ENCODE measurements at places on chromosomes 3 and 15.

GRCh38 chr15:44319385-44319784, 30.9 kb downstream of the GOLM2 start:
- DNase-seq: peak; percentile 12

DNA sequence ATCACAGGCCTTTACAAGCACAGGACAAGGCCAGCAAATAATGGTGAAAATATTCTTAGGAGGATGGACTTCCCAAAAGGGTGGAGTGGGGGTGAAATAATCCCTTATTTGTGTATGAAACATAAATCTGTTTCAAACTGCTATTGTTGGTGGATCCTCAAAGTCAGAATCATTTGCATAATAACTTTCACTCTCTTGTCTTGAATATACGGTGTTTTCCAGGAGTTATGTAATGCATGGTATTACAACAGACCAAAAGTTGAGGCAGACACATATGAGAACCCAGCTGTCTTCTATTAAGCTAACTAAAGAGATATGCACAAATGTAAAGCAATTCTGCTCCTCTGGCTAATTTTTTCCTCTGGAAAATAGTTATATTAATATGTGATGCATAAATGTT, 57.7 kb downstream of the PRTG start:
- DNase-seq: no peak

GRCh38 chr3:175082631-175083030, 223.5 kb downstream of the NAALADL2 start:
- DNase-seq: no peak

DNA sequence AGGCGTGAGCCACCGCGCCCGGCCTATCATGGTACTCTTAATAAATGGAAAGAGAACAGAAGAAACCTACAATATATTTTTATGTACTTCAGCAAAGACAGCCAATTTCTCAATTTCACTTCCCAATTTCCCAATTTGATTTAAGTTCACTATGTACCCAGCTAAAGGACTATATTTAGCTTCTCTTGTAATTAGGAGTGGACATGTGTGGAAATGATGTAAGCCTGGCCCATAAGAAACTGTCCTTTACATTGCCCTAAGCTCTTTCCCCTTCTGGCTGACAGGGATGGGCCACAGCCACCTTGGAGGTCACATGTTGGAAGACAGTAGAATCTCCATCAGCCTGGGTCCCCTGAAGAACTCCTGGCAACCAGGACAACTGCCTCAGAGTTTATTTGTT, 6.2 kb downstream of the TMEM39A start:
- DNase-seq: no peak

Measured in CD4-positive, alpha-beta T cell treated with Interleukin-10 for 1 hour (primary cell).